ENCODE measurements at places on chromosomes 6 and 20. TPM values are rescaled to one million over a fixed set of nuclear protein-coding genes. Genes with fewer than 3 reads are reported as not detected.

The FNDC1 gene
- total RNA-seq = not detected

The SIM1 gene
- total RNA-seq = 0.07 TPM

The TCFL5 gene
- 7.2 TPM for total RNA-seq

The COL19A1 gene
- total RNA-seq = 0.14 TPM

The OPRL1 gene
- 0.70 TPM for total RNA-seq

The HNF4A gene
- not detected for total RNA-seq

The GUCA1A gene
- total RNA-seq = not detected

The WFDC2 gene
- total RNA-seq = 0.52 TPM

The CTAGE9 gene
- not detected for total RNA-seq

The BFSP1 gene
- total RNA-seq = 3.7 TPM

The ABHD16B gene
- total RNA-seq = not detected

The TREM2 gene
- total RNA-seq = not detected

The FKBP1C gene
- 1.9 TPM for total RNA-seq

The PPIL4 gene
- total RNA-seq = 18.3 TPM

The RHAG gene
- not detected for total RNA-seq

The VAPB gene
- total RNA-seq = 29.0 TPM

All from T-helper 2 cell treated with Interferon-gamma antibody and Interleukin-4, amounts not matched to agents 100 ng/mL and 5 ng/mL, for 36 hours (primary cell).